Esophagus mucosa (tissue), 1 donor: ENCODE measurements at places on chromosomes 3 and 15. TPM values are rescaled to one million over a fixed set of nuclear protein-coding genes. Genes with fewer than 3 reads are reported as not detected.

DNA sequence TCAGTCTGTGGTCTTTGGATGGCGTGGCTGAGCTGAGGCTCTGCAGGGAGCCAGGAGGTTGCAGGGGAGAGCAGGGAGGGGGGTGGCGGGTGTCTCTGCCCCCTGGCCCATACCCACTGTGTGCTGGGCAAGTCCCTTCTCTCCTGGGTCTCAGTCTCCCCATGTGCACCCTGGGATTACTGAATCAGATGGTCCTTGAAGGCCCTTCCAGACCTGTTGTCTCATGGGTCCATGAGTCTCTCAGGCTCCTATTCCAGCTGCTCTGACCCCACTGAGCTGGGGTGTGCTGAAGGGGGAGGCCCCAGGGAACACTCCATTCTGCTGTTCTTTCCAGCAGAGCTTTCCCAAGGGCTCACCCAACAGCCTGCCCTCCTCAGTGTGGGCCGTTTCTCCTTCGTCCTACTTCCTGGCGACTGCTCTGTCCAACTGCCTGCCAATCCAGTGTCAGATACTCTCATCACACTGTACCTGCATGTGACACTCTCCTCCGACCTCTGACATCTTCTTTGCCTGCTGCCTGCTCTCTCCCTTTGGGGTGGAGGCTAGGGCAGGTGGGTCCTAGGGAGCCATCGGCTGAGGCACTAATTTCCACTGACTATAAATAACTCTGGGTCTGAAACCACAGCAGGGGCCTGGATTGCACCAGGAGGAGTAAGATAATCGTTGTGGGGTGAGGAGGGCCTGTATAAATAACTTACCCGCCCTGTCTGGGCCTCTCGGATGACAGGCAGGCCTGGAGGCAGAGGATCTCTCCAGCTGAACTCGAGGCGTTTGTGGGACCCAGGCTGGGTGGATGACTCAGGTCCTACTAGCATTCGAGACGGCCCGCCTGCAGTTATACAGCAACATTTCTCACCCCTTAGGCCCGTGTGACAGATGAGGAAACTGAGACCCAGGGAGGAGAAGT lies 67.1 kb downstream of the ATP2B2 start:
- ATAC-seq, result no peak

GRCh38 chr3:122101646-122102045 lies 46.5 kb downstream of the CD86 start:
- peak; percentile 71 for ATAC-seq

- peak; percentile 51 for ATAC-seq
Observed at GRCh38 chr3:17831366-17831765, 88.9 kb upstream of the TBC1D5 start.

PIERCE2 gene
- total RNA-seq, result not detected

DNA sequence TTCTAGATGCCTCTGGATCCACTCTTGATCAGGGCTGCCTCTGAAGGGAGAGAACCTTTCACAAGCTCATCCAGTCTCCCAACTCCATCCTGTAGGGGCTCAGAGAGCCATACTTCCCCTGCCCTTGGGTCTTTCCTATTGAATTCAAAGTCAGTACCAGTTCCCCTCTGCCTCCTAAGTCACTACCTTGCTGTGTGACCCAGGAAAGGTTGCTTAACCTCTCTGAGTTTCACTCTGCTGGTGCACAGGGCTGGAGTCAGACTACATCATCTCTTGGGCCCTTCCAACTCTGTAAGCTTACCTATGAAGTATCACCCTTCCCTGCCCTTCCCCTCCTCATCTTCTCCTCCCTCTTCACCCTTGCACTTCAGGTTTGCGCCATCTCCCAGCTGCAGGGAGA lies 117.9 kb downstream of the MEGF11 start:
- ATAC-seq, result no peak

GRCh38 chr3:14472471-14473351 lies 67.4 kb downstream of the GRIP2 start:
- ATAC-seq, result no peak

DNA sequence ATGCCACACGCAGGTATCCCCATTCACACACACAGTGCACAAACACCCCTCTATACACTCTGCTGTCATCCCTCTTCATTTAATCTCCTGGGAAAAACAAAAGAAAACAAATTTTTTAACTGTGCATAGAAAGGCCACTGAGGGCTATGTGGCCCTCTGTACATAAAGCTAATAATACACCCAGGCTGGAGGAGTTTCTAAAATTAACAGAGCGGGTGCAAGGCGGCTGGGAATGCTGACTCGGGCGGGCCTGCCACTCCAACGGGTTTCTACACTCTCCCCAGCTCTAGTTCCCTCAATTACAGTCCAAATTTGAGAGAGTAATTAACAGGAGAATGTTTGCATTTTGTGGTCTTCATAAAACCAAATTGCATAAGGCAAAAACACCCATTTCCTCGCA lies 23.1 kb downstream of the HCN4 start:
- no peak for ATAC-seq

MOBP gene
- total RNA-seq, result not detected

CCDC9B gene
- total RNA-seq, result 21.3 TPM

TGM5 gene
- total RNA-seq, result 13.5 TPM

DNA sequence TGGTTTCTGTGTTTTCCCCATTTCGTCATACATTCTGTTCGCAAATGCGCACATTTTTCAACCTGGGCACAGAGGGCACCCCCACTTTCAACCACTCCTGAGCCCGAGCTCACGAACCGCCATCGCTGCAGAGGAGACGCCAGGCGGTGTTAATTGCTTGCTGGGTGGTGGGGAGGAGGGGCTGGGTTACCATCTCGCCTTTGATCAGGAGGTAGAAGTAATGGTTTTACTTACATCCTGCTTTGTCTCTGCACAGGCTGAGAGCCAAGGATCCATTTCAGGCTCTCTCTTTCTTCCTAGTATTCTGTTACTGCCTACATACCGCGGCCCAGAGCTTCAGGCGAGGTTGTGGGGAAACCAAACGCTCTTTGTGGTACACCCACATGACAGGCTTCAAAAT lies 177.3 kb upstream of the WNT5A start:
- no peak for ATAC-seq

NTRK3 gene
- total RNA-seq, result 1.00 TPM

DNA sequence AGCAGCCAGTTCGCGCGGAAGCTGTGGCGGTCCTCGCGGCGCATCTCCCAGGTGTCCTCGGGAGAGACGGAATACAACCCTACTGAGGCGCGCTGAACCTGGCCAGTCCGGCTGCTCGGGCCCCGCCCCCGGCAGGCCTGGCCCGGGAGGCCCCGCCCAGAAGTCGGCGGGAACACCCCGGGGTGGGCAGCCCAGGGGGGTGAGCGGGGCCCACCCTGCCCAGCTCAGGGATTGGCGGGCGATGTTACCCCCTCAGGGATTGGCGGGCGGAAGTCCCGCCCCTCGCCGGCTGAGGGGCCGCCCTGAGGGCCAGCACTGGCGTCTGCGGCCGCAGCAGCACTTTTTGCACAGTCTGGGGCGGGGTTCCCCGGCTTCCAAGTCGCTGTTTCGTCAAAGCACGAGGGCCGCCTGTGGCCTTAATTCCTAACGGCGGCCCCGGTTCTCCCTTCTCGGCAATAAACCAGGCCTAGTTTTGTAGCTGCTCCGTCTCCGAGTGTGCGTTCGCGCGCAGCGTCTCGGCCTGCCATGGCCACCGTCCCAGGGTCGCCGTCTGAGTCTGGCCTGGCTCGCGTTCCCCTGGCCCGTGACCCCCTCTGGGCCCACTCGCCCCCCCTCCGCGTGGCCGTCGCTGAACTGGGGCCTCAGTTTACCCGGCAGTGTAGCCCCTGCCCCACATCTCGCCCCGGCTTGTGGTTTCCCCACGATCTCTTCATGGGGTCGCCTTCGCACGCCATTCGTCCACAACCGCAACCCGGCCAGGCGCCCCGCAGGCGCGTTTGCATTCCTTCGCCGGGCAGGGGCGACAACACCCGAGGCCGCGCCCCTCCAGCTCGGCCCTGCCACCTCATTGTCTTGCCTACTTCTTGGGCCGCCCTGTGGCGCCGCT lies 30.0 kb downstream of the NBEAL2 start:
- ATAC-seq, result peak; percentile 81

C2CD4B gene
- 0.24 TPM for total RNA-seq

DNA sequence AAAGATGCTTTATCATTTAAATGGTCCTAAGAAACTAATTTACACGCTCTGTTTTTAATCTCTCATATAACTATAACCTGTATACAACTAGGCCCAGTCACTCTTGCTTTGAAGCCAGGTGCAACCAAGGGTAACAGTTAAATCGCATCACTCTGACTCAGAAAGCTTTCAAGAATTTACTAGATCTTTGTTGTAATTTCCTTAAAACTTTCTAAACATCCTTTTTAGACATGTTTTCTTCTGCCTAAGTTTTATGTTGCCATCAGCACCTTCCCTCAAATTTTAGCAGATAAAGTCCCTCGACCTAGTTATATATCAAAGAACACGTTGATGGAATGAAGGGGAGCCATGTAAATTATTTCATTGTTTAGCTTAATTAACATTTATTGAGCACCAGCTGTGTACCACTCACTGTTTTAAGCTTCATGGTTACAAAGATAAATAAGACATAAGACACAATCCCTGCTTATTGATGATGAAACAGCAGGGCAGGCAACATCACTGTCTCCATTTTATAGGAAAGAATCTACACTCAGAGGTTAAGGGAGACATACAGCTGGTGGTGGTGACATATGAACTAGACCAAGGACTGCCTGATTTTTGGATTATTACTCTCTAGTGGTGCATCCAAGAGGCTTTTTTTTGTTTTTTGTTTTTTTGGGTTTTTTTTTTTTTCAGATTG lies 101.0 kb downstream of the CD200R1L start:
- no peak for ATAC-seq

DNA sequence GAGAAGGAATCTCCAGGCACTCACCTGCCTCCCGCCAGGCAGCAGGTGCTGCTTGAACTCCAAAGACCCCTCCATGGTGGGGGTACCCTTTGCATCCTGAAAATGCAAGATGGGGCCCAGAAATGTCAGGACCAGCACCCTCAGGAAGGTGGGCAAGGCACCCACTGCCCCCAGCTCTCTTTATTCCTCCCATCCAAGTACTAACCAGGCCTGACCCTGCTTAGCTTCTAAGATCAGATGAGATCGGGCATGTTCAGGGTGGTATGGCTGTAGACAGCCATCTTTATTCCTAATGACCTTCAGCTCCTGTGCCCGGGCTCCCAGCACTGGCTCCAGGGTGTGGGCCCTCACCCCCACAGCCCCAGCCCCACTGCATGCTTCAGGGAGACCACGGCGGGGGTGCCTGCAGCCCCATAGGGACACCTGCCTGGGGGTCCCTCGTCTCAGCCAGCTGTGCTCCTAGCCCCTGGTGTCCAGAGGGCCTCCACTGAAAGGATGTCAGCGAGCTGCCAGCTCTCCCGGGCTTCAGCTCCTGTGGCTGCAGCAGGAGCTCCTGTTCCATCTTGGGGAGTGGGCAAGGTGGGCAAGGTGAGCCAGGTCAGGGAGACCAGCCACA lies 13.2 kb downstream of the PLA2G4B start:
- no peak for ATAC-seq

DNA sequence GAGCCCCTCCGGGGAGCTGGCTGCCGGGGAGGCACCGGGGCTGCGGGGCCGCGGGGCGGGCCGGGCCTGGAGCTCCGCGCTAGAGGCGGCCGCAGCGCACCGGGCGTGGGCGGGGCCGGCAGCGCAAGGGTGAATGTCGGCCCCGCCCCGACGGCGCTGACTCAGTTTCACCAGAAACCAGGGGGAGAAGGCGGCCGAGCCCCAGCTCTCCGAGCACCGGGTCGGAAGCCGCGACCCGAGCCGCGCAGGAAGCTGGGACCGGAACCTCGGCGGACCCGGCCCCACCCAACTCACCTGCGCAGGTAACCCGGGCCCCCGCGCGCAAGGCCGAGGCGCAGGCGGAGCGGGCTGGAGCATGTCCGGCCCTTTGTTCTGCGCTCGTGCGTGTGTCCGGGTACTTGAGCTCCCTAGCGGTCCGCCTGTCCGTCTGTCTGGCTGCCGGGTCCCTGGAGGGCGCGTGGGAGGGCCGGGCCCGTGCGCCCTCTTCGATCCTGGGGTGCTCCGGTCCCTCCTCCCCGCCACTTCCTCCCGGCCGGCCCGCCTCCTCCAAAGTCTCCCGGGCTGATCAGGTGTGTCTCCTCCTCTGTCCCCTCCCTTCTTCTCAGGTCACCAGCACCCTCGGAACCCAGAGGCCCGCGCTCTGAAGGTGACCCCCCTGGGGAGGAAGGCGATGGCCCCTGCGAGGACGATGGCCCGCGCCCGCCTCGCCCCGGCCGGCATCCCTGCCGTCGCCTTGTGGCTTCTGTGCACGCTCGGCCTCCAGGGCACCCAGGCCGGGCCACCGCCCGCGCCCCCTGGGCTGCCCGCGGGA lies at the start of gene SPINT1:
TSS of gene SPINT1 (plus strand) at position 164 of the 811 bp plus-strand sequence. CDS start at position 671, 507 bp downstream.
- peak; percentile 69 for ATAC-seq

- ATAC-seq, result peak; percentile 73
Observed at GRCh38 chr3:46049093-46049492, 21.8 kb upstream of the XCR1 start.

- ATAC-seq, result no peak
Observed at GRCh38 chr3:165196577-165197480, 645 bp upstream of the SLITRK3 start.

CPLX3 gene
- not detected for total RNA-seq

GRCh38 chr3:129937717-129938116 lies 36.8 kb upstream of the TRH start:
- no peak for ATAC-seq

- peak; percentile 13 for ATAC-seq
Observed at GRCh38 chr3:171744158-171744741, 66.0 kb downstream of the PLD1 start.

- no peak for ATAC-seq
Observed at GRCh38 chr15:76195506-76196268, 115.6 kb downstream of the ETFA start.

GOLGA6L7 gene
- total RNA-seq, result not detected

CAPN3 gene
- 4.5 TPM for total RNA-seq

GRCh38 chr15:44092221-44092620 lies 102.8 kb downstream of the FRMD5 start:
- no peak for ATAC-seq
